Stimulated activated CD4-positive, alpha-beta T cell treated with anti-CD3 and anti-CD28 coated beads, Interleukin-12 subunit alpha, Interleukin-12 subunit beta, amount 100 ng/mL, for 48 hours (primary cell): ENCODE measurements at places on chromosomes 7 and 10.

- DNase-seq = no peak
These were observed 642 bp downstream of the STK32C start for GRCh38 chr10:132306864-132307751.

DNA sequence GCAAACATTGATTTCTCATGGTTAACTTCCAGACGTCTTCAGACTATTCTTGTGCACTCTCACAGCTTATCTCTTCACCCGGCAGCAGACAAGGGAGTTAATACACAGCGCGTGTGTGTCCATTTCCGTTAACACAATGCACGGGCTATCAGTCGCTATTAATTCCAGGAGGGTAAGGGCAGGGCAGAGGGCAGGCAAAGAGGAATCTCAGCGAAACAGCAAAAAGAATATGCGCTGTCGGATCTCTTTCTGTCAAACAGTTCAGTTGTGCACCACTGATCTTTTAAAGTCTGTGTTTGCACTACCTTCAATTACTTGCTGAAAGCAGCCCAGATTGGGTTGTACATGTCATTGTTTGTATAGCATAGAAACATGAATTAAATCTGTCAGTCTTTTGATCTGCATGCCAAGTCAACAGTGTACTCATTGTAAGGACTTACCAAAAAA, 41.1 kb upstream of the CABCOCO1 start:
- no peak for DNase-seq

GRCh38 chr7:92297736-92298135, 52.0 kb downstream of the ANKIB1 start:
- no peak for DNase-seq

DNA sequence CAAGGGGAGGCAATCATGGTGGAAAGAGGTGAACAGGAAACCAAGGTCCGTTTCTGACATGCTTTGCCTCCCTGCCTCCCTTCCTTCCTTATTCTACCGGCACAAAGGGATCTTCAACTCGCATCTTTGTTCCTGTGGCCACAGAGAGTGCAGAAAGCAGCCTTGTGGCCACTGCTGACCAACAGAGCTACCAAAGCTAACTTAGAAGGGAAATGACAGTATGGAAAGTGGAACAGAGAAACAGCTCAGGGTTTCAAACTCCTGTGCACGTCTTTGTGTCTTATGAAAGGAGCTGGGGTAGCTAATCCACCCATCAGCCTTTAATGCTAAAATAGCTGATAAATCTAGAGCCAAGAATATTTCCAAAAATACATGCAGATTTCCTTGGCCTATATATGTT, 588.0 kb downstream of the SORCS1 start:
- no peak for DNase-seq

DNA sequence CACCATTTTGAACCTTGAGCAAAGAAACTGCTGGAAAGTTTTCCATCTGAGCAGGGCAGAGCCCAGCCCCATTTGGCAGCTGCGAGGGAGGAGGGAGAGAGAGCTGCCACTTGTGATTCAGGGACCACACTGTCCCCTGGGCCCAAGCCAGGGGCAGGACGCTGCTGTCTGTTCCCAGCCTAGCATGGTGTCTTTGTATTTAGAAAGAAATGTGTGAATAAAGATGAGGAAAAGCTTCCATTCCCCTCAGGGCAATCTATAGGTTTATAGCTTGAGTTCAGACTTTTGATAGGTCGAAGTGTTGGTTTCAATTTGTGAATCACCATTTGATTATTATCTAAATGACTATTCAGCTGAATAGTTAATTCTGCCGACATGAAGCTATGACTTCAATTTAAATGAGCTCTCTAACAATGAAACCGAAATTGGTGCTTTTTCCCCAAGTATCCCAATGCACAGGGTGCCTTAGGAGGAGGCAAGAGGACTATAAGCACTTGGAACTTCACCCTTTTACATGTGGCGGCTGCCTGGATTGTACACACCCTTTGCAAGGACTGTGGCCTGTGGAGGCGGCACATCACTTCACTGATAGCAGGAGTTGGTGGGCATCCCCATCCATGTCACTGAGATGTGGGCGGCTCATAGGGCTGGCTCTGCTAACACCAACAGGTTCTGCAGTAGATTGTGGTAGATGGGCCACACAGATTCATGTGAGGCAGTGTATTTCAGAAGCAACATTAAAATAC, 223.5 kb downstream of the CCDC3 start:
- no peak for DNase-seq

GRCh38 chr7:425794-426188, 93.9 kb downstream of the PDGFA start:
- DNase-seq = no peak
